ENCODE measurements at places on chromosomes 12 and 14. TPM values are rescaled to one million over a fixed set of nuclear protein-coding genes. Genes with fewer than 3 reads are reported as not detected.

GRCh38 chr12:11949738-11950411 is 120.9 kb upstream of the BCL2L14 start:
- no peaks in the 10 kb centered on the region for H3K4me1 ChIP-seq
- H3K27me3 ChIP-seq, result no peaks in the 10 kb centered on the region
- H3K36me3 ChIP-seq, result no peaks in the 10 kb centered on the region

DNA sequence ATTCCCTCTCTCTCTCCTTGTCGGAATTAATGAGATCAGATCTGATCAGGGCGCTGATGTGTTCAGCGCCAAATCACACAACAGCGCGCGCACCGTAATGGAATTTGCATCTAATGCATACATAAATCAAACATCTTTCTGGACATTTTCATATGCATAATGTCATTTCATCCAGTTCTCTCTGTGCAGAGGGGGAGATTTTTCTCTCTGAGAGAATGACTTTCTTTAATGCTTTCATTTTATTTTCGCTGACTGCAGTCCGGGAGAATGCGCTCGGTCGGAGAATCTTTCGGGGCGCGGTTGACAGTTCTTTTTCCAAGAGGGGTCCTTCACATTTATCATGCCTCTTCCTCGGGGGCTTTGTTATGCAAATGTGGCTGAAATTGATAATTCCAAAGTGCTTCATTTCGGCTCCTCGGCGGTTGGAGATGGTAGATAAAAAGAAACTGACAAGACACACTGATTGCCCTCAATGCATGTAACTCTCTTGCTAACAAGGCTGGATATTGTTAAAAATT is 615.9 kb downstream of the VRK1 start:
- no peak overlapping the region for H3K4me3 ChIP-seq
- H3K4me1 ChIP-seq, result no peaks in the 10 kb centered on the region

Gene CEBPE
- not detected for total RNA-seq

- no peaks in the 10 kb centered on the region for H3K36me3 ChIP-seq
- no peaks in the 10 kb centered on the region for H3K4me1 ChIP-seq
Measured at GRCh38 chr14:99758121-99758821, 34.9 kb upstream of the EML1 start.

- no peak for DNase-seq
- H3K27me3 ChIP-seq, result no peaks in the 10 kb centered on the region
- H3K27ac ChIP-seq, result no peak overlapping the region
- H3K36me3 ChIP-seq, result peaks cover 24% of the 10 kb centered on the region
- no peaks in the 10 kb centered on the region for H3K4me1 ChIP-seq
Measured at GRCh38 chr14:89992273-89992672, 36.5 kb downstream of the TDP1 start.

Measured in right atrium auricular region (tissue), 2 donors.